Panc1 (cell line): ENCODE measurements at places on chromosomes 12 and 14. TPM values are rescaled to one million over a fixed set of nuclear protein-coding genes. Genes with fewer than 3 reads are reported as not detected.

The TDRD9 gene
- not detected for total RNA-seq

DNA sequence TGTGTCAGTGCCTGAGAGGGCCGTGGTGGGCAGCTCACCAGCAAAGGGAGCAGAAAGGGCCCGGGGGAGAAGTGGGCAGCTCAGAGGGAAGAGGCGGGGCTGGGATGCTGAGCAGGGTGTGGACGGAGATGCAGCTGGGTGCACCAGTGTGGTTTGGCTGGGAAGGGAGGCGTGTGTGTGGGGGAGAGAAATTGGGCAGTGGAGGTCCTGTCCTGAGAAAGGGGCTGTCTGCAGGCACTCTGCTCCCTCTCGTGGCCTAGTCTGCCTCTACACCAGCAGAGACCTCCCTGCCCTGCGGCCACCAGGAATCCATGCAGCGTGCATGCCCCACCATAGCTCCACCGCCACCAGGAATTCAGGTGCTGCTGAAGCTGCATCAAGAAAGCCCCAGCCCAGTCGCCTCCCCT is 6.4 kb downstream of the TMEM121 start:
- DNase-seq: no peak
- H3K36me3 ChIP-seq: no peaks in the 10 kb centered on the region
- H3K4me3 ChIP-seq: no peak overlapping the region
- H3K4me1 ChIP-seq: no peaks in the 10 kb centered on the region

GRCh38 chr14:102320671-102321455 is 1.3 kb downstream of the ZNF839 start:
- H3K4me1 ChIP-seq: peaks cover 16% of the 10 kb centered on the region
- peak overlapping the region; percentile 71 for H3K4me3 ChIP-seq
- peak overlapping the region; percentile 89 for H3K27ac ChIP-seq
- no peaks in the 10 kb centered on the region for H3K36me3 ChIP-seq

DNA sequence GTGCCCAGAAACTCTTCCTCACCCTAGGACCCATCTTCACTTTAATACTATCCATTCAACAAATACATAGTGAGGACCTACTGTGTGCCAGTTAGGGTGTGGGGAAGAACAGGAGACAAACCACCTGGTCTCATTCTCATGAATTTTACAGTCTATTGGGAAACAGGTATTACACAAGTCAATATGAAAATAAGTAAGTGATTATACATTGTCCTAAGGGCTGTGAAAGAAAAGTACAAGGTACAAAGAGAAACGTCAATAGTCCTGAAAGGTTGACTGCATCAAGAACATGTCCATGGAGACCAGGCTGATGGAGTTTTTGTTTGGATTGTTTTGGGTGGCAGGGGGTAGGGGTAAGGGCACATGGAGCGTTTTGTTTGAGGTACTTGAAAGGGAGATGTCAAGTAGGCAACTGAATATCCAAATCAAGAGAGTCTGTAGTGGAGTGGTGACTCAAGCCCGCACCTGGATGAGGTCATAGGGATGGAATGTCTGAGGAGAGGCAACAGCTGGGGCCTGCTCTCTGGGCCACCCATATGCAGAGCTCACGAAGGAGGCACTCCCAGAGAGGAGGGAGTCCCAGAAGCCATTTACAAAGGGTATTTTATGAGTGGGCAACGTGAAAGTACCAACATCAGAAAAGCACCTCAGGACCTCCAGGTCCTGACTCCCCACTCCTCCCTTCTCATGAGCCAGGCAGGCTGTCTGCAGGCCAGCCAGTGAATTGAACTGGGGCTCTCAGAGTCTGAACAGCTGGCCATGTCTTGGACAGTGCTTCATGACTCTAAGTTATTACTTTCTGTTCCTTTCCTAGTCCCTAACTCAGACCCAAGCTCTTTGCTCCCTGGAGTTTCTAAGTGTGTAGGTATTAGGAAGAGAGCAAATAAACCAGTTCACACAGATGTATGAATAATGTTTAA is 272.0 kb downstream of the ZFP36L1 start:
- no peaks in the 10 kb centered on the region for H3K27me3 ChIP-seq
- no peaks in the 10 kb centered on the region for H3K4me1 ChIP-seq
- H3K27ac ChIP-seq: no peak overlapping the region

The GALNT4 gene
- total RNA-seq: 5.1 TPM

The IL31 gene
- total RNA-seq: not detected

The TSPAN8 gene
- total RNA-seq: 4.2 TPM

- no peaks in the 10 kb centered on the region for H3K27me3 ChIP-seq
- H3K4me1 ChIP-seq: no peaks in the 10 kb centered on the region; the same call in 1 of the 2 replicates
- H3K4me3 ChIP-seq: no peak overlapping the region
- H3K27ac ChIP-seq: no peak overlapping the region
Observed at GRCh38 chr12:54159140-54159539, 29.6 kb downstream of the SMUG1 start.

GRCh38 chr14:71654810-71655209 is 277.4 kb upstream of the RGS6 start:
- no peak overlapping the region for H3K4me3 ChIP-seq
- H3K27me3 ChIP-seq: no peaks in the 10 kb centered on the region
- no peaks in the 10 kb centered on the region; the same call in 1 of the 2 replicates for H3K4me1 ChIP-seq
- no peak overlapping the region for H3K27ac ChIP-seq

The NXPH4 gene
- 2.1 TPM for total RNA-seq

The SCNN1A gene
- 17.1 TPM for total RNA-seq

DNA sequence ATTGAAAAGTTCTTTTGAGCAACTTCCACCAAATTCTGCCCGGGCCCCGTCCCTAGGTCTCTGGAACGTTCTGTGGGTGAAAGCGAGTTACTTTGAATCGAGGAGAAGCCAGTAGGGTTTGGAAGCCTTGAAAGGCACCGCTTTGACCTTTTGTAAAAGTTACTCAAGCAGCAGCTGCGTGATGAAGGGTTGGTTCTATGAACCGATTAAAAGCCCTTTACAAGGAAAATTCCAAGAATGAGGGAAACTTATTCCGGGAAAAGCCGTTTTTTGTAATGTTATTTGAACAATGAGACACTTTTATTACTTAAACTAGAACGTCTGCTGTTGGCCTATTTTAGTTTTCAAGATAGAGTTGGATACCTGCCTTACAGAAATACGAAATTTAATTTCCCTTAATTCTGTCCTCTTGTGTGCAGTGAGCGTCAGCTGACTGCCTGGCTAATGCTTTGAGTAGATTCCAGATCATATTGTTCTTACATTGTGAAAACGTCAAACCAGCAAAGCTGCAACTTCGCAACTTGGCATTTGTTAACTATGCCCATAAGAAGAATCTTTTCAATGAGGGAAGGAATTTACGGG is 906 bp downstream of the LARP4 start:
- DNase-seq: no peak
- H3K4me1 ChIP-seq: peaks cover 36% of the 10 kb centered on the region
- peak overlapping the region; percentile 99 for H3K27ac ChIP-seq
- peaks cover 14% of the 10 kb centered on the region for H3K36me3 ChIP-seq
- peak overlapping the region; percentile 86 for H3K4me3 ChIP-seq
- no peaks in the 10 kb centered on the region for H3K27me3 ChIP-seq

DNA sequence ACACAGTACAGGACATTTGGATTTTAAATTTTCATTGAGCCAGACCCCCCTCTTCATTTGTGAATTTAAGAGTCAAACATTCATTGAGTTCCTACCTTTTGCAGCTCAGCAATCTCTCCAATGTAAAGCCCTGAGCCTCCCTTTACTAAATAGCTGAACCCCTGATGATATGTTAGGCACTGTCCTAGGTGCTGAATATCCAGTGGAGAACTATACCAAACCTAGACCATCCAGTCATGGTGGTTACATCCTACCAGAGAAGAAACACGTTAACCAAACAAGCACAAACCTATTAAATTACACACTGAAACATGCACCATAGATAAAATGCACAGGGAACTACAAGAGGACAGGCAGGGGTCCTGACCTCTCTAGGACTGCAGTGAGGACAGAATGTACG is 1585.3 kb upstream of the TMEM132C start:
- no peaks in the 10 kb centered on the region for H3K27me3 ChIP-seq
- H3K4me3 ChIP-seq: no peak overlapping the region
- no peaks in the 10 kb centered on the region for H3K36me3 ChIP-seq
- H3K27ac ChIP-seq: no peak overlapping the region
